ENCODE measurements at places on chromosomes 1 and 21. TPM values are rescaled to one million over a fixed set of nuclear protein-coding genes. Genes with fewer than 3 reads are reported as not detected.
A peak's percentile ranks its signal among the peaks of the same experiment; 100 is the strongest.

GRCh38 chr1:67682659-67683197, 2.3 kb upstream of the GADD45A start:
- DNase-seq = peak; percentile 92

GRCh38 chr1:103156966-103157365, 48.6 kb upstream of the COL11A1 start:
- peak; percentile 72 for DNase-seq

- DNase-seq = no peak
Observed at GRCh38 chr1:54866801-54867716, 19.9 kb downstream of the DHCR24 start.

DNA sequence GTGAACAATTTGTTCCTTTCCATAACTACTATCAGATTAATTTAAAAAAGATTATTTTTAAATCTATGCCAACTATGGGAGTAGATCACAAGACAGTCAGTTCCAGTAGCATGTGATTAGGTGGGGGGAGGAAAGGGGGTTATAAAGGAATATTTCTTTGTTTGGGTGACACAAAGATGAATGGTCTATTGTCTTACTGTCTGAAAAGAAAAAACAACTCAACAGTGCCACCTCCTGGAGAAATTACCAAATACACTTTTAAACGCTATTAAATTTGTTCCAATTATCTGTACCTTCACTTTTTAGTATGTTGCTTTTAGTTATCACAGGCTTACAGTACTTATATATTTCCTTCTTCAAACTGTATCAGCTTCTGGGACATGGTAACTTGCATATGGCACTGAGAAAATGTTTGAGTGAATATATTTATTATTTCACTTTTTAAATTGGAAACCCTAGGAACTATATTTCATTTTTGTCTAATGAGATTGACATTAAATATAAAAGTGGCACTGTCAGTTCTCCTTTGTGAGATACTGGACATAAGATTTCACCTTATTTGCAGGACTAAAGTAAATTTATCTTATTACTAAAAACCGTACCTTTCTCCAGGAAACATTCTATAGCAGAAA, 1.7 kb upstream of the SORT1 start:
- DNase-seq = peak; percentile 56

GRCh38 chr1:108556066-108556465, 3.8 kb upstream of the EEIG2 start:
- no peak for DNase-seq

DNA sequence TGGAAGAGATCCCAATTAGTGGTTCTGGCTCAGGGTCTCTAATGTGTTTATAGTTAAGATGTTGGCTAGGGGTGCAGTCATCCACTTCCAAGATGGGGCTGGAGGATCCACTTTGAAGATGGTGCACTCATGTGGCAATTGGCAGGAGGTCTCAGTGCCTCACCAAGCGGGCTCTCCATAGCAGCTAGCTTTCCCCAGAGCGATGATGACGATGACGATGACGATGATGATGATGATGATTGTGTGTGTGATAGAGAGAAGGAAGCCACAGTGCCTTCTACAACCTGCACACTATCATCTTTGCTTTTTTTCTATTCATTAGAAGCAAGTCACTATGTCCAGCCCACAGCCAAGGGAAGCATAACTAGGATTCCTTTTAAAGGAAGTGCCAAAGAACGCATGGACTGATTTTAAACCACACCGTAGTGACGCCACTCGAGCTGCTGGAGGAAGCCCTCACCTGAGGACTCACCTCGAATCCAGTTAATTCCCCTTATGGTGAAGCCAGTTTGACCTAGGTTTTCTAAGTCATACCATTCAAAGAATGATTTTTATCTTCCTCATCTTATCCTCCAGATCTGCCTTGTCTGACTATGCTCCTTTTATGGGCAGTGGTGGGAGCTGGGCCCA, 49.4 kb downstream of the SRRM1 start:
- DNase-seq = no peak

AGMAT gene
- not detected for total RNA-seq

GRCh38 chr1:27086026-27086425, 68.9 kb downstream of the SLC9A1 start:
- DNase-seq = no peak

- DNase-seq = no peak
Observed at GRCh38 chr1:7632681-7633080, 138.4 kb upstream of the VAMP3 start.

DNA sequence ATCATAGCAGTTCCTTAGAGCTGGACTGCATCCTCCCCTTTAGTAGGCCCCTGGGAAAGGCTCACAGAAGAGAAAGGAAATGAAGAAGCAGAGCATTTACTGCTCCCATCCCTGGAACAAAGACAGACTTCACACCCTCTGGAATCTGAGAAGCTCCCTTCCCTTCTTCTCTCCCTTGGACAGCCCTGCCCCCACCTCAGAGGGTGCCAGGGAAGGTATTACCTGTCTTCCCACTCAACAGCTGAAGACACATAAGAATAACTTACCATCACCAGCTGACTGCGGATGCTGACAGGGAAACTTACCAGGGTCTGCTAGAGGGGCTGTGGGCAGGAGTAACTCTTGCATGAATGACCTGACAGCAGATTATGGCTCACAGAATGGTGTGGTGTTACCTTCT, 14.1 kb upstream of the FAAH start:
- no peak for DNase-seq

DNA sequence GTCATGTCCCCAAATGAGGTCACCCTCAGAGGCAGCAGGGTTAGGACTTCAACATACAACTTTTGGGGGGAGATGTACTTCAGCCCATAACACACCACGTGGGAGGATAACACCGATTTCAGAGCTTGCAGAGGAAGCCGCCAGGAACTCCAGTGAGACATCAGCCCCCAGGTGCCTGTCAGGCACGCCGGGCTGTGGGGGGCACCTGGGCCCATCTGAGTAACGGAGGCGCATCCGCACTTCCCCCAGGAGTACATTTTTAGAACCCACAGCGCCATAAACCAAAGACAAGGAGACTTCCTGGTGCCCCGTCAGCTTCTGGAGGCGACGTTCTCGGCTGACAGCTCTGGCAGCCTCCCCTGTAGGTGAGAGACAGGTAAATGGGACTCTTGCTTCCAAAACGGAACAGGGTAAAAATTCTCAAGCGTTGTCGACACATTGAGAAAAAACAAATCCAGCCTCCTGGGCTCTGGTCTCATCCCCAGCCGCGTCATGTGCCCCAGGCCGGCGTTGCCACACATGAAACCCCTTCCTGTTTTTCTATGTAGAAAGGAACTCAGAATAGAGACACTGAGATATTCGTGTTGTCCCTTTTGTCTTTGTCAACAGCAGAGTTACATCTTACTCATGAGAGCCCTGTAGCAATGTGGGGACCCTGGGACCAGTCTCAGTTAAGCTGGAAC, 93.3 kb downstream of the PDE9A start:
- no peak for DNase-seq

GRIK1 gene
- total RNA-seq = not detected

GRCh38 chr1:43285269-43285990, at the start of gene C1orf210:
TSS of gene C1orf210 (minus strand) at chr1:43285581. CDS start at chr1:43283270, 2,311 bp downstream.
- DNase-seq = no peak

DNA sequence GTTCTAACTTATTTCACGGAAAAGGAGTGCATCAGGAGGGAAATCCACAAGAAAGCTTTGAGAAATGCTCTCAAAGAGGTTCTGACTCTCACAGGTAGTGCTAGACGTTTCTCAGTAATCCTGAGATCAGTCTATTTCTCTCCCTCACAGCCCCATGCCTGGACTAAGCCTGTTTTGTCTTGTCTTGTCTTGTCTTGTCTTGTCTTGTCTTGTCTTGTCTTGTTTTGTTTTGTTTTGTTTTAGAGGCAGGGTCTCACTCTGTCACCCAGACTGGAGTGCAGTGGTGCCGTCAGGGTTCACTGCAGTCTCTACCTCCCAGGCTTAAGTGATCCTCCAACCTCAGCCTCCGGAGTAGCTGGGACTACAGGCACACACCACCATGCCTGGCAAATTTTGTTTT, 133.3 kb upstream of the SGIP1 start:
- no peak for DNase-seq

DNALI1 gene
- total RNA-seq = 2.7 TPM

PLEKHG5 gene
- 6.5 TPM for total RNA-seq

DNA sequence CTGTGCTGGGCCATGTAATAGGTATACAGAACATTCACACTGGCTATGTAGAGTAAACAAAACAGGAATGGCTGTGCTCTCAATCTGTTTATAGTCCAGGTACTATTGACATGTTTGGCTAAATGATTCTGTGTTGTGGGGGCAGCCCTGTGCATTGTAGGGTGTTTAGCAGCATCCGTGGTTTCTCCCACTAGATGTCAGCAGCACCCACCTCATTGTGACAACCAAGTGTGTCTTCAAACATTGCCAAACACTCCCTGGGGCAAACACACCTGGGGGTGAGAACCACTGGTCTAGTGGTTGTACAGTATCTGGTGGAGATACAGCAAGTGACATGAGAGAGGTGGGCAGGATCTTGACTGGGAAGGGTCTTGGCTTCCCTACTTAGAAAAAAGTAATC, 80.4 kb upstream of the SPATA6 start:
- DNase-seq = no peak

DNA sequence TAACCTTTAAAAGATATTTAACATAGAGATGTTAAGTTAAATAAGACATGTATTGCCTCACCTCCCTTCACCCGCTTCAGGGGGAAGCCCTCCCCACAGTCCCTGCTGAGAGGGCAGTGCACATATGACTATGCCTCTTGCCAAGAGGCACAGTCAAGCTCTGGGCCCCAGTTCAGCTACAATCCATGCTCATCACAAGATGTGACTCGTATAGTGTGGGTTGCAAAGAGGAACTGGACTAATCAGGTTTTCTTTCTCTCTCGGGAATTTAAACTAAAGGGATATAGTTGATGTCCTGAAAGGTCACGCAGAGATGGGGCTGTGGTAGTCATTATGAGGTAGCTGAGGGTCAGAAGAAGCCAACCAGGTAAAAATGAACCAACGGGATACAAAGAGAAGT, 35.6 kb downstream of the LYST start:
- peak; percentile 49 for DNase-seq

DNA sequence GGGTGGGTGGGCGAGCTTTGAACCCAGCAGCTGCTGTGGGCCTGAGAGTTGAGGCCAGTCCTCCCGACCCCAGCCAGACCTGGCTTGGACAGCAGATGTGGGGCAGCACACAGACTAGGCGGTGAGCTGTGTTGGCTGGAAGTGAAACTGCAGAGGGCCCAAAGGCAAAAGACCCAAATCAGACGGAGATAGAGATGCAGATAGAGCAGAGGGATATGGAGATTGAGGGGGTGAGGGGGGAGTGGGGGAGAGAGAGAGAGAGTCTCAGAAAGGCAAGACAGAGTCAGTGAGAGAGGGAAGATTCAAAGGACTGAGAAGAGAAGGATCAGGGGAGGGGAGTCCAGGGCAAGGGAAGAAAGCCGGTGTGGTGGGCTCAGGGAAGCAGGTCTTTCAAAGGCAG, 17.0 kb upstream of the POU3F1 start:
- no peak for DNase-seq

DNA sequence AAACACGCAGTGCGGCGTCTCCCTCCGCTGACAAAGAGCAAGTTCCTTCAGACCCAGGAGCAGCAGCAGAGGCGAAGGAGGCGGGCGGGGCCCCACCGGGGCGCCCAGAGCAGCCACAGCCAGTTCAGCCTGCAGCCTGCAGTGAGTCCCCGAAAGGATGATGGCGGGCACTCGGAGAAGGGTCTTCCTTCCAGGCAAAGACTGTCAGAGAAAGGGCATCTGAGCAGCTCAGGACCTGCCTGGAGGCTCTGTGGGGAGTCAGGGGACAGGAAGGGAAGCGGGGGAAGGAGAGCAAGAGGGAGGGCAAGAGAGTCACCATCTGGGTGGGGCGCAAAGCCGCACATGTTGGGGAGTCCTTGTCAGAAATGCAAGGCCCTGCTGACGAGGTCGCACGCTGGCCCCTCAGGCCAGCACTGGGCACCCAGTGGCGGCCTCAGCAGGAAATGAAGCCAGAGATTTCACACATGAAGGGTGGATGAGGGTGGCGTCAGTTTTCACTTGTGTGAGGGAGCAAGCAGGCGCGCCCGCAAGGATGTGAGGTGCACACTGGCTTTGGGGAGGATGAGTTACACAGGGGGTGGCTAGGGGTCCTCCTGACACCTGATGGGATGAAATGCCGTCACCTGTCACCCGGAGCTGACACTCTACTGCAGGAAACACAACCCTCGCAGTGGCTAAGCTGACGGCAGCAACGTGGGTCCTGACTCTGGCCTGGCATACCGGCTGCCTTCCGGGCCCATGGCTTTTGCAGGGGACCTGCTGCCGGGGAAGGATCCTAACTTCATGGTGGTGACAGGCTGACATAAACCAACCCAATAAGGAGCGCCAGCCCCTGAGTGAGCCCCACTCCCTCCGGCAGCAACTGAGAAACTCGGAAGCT, 6.6 kb downstream of the LRRC47 start:
- no peak for DNase-seq

DNA sequence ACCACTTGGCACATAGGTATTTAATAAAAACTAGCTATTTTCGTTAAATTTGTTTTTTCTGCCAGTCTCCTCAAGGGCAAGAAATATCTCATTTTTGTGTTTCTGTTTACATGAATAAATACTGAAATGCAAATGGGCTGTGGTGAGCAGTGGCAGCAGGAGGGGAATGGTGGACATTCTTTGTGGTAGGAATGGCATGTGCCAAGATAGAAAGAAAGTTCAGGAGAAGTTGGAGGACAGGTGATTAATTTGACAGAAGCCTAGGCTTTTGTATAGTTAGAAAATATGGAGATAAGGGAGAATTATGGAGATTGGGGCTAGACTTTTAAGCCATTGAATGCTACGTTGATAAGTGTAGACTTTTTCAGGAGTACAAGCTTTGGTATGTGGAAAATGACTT, 8.6 kb downstream of the RAP1A start:
- DNase-seq = no peak

DNA sequence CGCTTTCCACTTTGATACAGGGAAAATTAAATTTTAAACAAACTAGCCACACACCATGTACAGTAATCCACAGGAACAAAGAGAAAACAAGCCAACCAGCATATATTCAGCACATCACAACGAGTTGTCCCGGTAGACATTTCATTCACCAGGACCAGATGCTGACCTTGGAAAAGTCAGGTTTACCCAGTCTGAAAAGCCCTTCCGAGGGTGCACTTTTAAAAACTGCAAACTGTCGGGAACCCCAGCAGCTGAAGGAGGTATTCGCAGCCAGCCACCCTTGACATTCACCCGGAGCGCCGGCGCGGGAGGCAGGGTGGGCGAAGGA, 1.2 kb downstream of the MCOLN3 start:
- no peak for DNase-seq

All from HFFc6 (cell line).